ENCODE measurements at places on chromosomes 13 and 19. TPM values are rescaled to one million over a fixed set of nuclear protein-coding genes. Genes with fewer than 3 reads are reported as not detected.

DNA sequence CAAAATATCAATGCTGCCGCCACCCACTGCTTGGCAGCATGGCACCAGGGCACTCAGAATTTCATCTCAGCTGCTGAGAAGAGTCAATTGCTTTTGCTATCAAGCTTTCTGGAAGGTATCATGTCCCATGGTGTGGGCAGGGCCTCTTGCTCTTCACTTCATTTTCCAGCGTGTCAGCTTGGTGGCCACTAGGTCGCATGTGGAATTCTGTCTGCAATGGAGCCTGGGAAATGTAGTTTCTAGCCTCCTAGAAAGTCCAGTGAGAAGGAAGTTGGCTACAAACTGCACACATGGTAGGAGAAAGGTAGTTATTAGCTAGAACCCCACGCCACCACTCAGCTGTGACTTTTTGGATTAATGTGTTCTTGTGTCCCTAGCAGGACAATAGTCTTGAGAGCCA lies 105.3 kb downstream of the MYO16 start:
- no peak for DNase-seq

DNA sequence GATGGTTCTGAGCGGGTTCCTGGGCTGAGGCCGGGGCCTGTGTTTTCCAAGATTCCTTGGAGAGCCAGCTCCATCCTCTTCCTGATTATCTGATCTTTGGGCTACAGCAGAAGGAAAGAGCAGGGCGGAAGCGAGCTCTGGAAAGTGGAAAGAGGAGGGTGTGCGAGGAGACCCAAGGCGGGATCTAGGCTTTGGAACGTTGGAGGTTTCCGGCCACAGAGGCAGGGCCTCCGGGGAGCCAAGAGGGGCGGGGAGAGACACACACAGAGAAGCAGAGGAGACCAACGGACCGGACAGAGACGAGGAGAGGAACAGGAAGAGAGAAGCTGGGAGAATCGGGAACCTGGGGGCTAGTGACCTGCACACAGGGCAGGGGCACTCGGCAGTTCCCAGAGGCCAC lies at the start of gene CLEC11A:
Gene CLEC11A (plus strand): TSS at position 296 of the 400 bp plus-strand sequence. CDS start 162 bp downstream, outside the sequence.
- DNase-seq: no peak

Gene ZNF723
- not detected for total RNA-seq

Gene C13orf42
- total RNA-seq: 0.05 TPM

DNA sequence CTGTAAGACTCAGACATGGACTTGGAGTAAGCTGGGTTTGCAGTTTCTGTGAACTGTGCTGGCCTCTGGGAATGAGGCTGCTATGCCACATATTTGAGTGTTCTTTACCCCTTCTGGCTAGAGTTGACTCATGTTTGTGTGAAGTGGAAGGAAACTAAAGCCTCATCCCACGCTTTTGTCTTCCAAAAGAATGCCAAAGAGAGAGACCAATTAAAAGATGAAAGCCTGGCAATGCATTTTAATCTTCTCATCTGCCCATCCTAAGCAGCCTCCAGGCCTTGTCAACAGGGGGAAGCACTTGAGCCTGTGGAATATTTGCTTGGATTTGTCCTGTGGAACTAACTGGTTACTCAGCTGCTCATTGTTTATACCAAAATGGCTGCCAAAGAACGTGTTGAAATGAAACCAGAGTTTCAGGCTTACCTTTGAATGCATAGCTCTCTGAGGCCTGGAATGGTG lies 49.1 kb downstream of the LMO7 start:
- no peak for DNase-seq

DNA sequence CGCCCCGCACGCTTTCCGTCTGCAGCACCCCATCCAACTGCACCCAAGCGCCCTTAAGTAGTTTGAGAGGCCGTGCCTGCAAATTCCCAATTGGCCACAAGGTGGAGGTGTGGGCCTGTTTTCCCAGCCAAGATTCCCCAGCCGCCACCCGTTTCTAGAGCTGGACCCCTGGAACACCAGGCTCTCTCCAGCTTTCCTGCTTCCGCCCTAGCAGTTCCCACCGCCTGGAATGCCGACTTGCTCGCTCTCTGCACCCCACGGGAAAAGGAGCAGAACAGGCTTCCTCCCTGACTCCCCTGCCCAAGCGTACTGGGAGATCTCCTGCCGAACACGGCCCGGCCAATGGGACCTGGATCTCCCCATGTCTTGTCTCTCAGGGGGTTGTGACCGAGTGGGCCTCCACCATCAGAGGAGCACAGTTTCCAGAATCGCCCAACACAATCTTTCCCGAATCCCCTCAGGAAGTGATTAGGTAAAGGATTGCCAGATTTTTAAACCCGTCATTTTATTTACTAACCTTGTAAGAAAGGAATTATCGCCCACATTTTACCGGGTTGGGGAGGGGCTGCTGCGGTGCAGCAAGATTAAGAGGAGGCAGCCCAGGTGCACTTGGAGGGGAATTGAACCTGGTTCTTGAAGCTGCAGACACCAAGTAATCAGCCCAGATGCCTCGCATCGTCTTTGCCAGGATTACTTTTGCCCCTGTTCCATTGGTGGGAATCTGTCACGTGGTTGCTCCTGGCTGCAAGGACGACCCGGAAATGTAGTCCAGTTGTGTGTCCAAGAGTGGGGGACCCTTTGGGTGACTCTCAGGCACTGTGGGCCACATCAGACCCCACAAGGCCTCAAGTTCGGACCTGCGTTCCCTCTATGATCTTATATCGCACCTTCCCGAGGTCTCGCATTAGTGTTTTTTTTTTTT lies 3.5 kb upstream of the NAPSA start:
- peak; percentile 59 for DNase-seq

DNA sequence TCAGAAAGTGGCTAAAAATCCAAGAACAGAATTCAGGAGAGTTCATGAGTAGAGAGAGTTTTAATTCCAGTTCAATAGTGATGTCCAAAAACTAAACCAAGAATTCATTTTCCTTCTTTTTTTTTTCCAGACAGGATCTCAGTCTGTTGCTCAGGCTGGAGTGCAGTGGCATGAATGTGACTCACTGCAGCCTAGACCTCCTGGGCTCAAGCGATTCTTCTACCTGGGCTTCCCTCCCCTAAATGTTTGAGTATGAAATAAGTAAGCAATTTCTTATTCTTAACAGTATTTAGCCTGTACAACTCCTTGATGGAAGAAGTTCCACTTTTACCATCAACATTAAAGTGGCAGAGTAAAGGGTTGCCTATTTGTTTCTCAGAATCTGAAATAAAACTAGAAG lies 3.8 kb downstream of the COMMD6 start:
- no peak for DNase-seq

GRCh38 chr13:55219538-55219937 lies 1921.2 kb upstream of the PRR20A start:
- no peak for DNase-seq

- no peak for DNase-seq
Observed at GRCh38 chr19:42175952-42176648, 41.4 kb downstream of the DEDD2 start.

DNA sequence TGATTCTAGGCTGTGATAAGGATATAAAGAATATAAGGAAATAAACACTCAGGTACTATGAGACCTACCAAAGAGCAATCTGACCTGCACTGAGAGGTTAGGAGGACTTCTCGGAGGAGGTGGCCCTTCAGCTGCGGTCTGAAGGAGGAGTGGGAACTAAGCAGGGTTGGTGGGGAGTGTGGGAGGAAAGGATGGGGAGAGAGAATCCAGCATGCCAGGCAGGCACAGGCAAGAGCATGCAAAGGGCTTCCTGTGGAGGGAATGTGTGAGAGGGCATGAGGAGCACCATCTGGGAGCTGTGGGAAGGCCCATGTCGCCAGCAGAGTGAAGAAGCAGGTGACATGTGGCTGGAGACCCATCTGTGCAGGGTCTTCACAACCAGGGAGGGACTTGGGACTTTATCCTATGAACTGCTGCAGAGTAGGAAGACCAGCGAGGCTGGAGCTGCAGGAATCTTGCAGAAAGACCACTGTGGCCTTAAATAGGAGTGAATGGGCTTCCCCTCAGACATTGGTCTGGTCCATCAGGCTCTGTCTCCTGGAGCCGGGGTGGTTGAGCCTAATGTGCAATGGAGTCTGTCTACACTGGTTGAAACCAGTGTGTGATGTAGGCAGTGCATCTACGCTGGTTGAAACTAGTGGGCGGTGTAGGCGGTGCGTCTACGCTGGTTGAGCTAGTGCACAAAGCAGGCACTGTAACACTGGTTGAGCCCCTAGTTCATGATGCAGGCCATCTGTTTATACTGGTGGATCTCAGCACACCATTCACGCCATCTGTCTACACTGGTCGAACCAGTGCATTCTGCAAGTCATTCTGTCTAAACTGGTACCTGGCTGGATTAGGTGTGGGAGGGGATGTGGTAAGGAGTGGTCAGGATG lies 6.4 kb downstream of the CHST8 start:
- no peak for DNase-seq

DNA sequence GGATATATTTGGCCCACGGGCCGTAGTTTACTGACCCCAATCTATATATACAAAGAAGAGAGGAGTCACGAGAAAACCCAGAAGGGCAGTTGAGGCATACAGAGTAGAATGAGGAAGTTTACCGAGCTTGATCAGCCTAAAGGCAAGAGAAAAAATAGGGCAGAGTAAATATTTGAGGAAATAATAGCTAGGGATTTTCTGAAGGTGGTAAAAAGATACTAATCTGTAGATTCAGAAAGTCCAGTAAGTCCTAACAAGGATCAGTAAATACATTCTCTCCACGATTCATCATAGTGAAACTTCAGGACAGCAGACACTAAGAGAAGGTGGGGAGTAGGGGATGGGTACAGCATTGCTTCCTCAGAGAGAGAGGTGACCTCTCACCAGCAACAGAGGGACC lies 248.1 kb downstream of the ATP8A2 start:
- DNase-seq: no peak

GRCh38 chr19:34501339-34502320 lies 20.1 kb downstream of the WTIP start:
- peak; percentile 65 for DNase-seq

- DNase-seq: no peak
Observed at GRCh38 chr19:39752390-39752789, 14.6 kb upstream of the CLC start.

Gene SUGP2
- 45.3 TPM for total RNA-seq

- DNase-seq: no peak
Observed at GRCh38 chr13:80502359-80502758, 161.4 kb upstream of the SPRY2 start.

Gene WTIP
- total RNA-seq: 2.5 TPM

DNA sequence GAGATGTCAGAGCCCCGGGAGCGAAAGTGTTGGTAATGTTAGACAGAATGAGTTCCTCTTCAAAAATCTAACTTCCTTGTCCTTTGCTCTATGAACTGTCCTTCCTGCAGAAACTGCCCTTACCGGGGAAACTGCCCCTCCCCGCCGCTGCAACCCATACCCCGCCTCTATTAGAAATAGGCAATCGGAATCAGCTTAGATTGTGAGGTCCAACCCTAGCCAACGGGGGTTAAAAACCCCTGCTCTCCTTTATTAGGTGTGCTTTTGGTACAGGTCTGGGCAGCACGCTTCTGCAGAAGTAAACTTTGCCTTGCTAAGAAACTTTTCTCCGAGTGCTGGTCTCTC lies 11.5 kb upstream of the CAPNS1 start:
- DNase-seq: no peak

Gene ZNF571
- 5.2 TPM for total RNA-seq

Gene CERS1
- 0.28 TPM for total RNA-seq

Gene MUC16
- total RNA-seq: 0.61 TPM

GRCh38 chr19:47296036-47296435 lies 13.6 kb upstream of the C5AR1 start:
- DNase-seq: no peak

Gene MBD3L3
- total RNA-seq: 0.24 TPM

GRCh38 chr19:24069905-24070657 lies 16.9 kb upstream of the ZNF254 start:
- no peak for DNase-seq

Gene ZNF530
- total RNA-seq: 6.2 TPM

DNA sequence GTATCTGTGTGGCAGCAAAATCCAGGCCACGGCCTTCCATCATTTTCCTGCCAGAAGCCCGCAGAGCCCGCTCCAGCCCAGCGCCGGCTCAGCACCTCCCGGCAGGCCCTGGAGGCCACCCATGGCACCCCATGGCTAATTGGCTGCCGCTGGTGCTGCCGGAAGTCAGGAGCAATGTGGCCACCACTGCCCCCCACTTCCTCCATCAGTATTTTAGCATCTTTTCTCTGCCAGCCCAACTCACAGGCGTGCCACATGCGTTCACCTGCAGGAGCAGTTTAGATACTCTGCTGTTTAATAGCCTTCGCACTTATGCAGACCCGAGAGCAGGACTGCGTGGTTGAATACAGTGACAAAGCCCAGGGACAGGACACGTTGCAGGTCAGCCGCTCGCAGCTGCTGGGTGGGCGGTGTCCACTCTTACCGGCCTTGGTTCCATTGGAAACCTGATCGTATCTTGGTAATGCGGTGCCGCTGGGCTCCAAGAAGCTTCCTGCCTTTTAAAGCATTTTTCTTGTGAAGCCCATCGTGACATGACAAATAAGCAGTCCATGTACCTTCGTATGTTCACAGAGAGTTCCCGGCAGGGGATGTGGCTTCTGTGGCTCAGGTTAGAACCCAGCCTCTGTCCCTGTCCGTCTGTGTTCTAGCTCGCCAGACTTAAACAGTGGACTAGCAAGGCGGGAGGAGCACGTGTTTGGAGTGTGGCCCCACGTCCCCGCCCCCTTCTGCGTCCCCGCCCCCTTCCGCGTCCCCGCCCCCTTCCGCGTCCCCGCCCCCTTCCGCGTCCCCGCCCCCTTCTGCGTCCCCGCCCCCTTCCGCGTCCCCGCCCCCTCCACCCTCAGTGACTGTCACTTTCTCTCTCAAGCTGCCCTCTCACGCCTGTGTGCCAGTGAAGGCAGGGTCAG lies 162.0 kb upstream of the SOX1 start:
- DNase-seq: no peak

- no peak for DNase-seq
Observed at GRCh38 chr19:22503524-22503923, 81.4 kb upstream of the ZNF98 start.

DNA sequence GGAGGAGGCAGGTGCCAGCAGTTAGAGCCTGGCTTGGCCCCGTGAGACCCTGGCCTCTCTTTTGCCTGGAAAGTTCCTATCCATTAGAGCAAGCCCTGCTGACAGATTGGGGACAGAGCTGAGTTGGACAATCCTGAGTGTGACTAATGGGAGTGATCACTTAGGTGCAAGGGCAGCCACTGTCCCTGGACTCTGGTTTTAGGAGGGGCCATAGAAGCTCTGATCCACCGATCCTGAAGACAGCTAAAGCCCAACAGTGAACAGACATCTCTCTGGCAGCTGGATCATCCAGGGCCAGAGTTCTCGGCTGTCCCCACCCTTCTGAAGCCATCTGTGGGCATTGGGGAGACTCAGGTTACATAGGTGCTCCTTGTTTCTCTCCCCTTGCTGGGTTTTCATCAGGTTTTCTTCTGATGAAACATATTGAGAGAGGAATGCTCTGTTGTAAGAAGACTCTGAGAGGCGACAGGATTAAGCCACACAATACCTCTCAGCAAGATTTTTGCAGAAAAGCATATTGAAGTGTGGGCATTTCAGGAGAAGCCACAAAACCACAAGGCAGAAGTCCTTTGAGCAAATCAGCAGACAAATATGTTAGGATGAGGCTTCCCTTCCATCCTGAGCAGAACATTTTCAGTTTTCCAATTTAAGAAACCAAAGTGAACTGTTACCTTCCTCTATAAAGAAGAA lies 288.0 kb upstream of the MAB21L1 start:
- no peak for DNase-seq

Gene METTL21C
- not detected for total RNA-seq

GRCh38 chr19:50184196-50184595 lies 19.2 kb upstream of the MYH14 start:
- no peak for DNase-seq

Gene PSG11
- total RNA-seq: 0.05 TPM

GRCh38 chr13:28622286-28622685 lies 36.6 kb upstream of the POMP start:
- no peak for DNase-seq

- no peak for DNase-seq
Observed at GRCh38 chr19:50281491-50281890, 47.7 kb downstream of the KCNC3 start.

Gene PGLYRP2
- total RNA-seq: 0.71 TPM

Data from thymus (tissue), 14 donors.